KG1 (cell line): ENCODE measurements at places on chromosomes 11 and 22.

GRCh38 chr22:24107661-24108060 lies 73.6 kb upstream of the SUSD2 start:
- DNase-seq, result no peak

DNA sequence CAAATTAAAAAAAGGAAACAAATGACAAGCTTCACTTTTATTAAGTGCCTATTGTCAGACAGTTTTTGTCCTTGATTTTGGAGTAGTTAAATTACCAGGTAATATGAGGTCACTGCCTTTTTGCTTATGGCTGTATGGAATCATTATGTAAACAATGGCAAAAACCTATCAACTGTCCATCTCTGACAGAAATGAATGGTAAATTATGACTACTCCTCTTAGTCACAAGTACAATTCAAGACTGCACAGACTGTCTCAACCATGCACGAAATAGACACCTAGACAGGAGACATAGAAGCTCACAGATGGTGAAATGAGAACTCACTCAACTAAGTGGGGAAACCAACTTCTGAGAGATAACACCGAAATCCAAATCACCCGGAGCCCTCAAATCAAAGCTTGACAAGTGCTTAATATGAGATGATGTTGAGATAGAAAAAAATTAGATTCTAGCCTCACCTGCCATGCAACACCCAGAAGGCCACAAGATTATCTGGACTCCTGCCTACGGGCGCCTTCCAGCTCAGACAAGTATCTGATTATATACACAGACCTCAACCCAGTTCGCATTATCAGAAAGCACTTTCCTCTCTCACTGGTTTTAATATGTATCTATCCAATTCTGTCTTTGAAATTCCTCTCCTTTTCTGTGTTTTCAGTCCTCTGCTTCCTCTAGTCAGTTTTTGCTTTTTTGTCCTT lies 199.3 kb downstream of the CADM1 start:
- DNase-seq, result no peak

- no peak for DNase-seq
Observed at GRCh38 chr11:78420796-78421209, 3.2 kb upstream of the GAB2 start.

- no peak for DNase-seq
Observed at GRCh38 chr11:26330262-26330661, 1.7 kb upstream of the ANO3 start.

- no peak for DNase-seq
Observed at GRCh38 chr11:94960488-94960887, 12.9 kb downstream of the CWC15 start.
